ENCODE measurements at places on chromosomes 4 and X.

- DNase-seq = no peak
These were observed 101.3 kb downstream of the SLC2A9 start for GRCh38 chr4:9920029-9920428.

DNA sequence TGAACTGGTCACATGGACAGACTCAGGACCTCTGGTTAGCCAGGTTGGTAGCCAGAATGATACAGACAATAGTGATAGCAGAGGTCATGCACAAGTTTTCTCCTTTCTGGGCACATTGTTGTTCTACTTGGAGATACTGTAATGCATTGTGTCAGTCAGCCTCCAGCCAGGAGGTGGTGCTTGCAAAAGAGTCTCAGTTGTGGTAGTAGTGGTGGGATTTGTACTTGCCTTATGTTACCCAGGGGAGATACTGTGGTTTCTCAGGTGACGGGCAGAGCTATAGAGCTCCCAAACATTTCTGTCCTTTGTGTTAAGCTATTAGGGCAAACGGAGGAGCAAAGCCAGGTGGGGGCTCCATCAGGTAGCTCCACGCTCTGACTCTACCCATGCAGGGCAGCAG lies 190.5 kb downstream of the STPG2 start:
- DNase-seq = no peak

DNA sequence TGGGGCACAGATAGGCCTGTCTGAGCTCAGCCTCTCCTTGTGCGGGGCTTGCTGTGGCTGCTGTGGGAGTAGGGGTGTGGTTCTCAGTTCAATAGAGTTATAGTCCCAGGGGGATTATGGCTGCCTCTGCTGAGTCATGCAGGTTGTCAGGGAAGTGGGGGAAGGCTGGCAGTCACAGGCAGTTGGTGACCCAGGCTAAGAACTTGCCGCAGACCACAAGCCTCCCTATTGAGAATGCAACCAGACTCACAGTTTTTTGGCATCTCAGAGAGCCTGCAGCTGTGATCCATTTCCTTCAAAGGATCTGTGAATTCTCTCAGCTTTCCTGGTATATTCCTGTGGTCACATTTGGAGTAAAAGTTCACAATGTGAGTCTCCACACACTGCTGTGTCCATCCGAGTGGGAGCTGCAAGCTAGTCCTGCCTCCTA lies 364.9 kb downstream of the ZNF674 start:
- peak; percentile 5 for DNase-seq

GRCh38 chr4:65918872-65919271 lies 248.6 kb upstream of the EPHA5 start:
- DNase-seq = no peak

DNA sequence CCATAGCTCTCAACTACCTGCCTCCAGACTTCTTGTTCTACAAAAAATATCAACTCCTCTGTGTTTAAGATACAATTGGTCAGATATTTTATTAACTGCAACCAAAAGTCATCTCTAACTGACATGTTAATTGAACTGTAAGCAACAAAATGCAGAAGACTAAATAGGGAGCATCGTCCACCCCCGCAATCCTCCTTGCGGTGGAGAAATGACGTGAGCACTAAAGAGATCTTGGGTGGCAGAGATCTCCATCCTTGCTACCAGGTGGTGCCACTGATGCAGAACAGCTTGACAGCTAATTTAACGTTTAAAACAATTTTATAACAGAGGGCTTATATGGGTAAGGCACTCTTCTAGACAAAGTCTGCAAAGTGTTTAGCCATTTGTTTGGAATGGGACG lies 164.4 kb upstream of the FTHL17 start:
- DNase-seq = no peak

- DNase-seq = no peak
These were observed 725.0 kb downstream of the CCSER1 start for GRCh38 chr4:90852237-90852636.

DNA sequence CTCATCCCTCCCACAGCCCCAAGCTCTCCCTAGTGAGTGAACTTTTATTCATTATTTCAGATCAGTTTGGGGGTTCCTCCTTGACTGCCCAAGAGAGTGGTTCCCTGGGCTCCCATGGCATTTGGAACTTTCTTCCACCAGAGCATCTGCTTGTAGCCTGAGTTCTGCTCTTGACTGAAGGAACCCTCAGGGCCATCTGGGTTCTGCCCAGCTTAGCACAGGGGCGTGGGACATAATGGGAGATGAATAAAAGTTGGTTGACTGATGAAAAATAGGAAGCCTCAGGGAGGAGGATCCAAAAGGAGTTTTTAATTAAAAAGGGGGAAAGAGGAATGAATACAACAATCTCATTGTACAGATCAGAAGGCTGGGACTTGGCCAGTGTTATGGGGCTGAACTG lies 73.4 kb downstream of the CYTL1 start:
- no peak for DNase-seq

DNA sequence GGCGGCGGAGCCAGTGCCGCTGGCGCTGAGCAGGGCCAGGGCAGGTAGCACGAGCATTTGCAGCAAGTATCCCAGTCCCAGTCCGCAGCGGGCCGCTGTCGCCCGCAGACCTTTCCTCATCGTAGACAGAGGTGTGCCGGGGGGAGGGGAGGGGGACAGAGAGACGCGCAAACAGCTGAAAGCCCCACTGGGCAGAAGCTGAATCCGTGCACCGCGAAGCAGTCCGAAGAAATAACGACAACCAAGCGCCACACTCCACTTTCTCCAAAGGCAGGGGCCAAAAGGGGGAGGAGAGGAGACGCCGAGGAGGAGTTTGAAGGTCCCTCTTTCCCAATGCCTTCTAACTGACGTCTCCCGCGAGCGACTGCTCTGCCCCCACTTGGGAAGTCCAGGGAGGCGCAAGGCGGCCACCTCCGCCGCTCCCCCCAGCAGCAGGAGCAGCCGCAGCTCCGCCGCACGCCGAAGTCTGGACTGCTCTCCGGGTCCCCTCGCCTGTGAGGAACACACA lies at the start of gene UNC5C:
UNC5C (minus strand) TSS at position 236 of the 508 bp plus-strand sequence.
- DNase-seq = no peak

All from stimulated activated CD8-positive, alpha-beta memory T cell treated with anti-CD3 and anti-CD28 coated beads, Interleukin-7, amount 100 ng/mL, for 48 hours (primary cell).